CD4-positive, alpha-beta T cell treated with Interleukin-17A for 1 hour (primary cell): ENCODE measurements at places on chromosomes 3 and 15.

DNA sequence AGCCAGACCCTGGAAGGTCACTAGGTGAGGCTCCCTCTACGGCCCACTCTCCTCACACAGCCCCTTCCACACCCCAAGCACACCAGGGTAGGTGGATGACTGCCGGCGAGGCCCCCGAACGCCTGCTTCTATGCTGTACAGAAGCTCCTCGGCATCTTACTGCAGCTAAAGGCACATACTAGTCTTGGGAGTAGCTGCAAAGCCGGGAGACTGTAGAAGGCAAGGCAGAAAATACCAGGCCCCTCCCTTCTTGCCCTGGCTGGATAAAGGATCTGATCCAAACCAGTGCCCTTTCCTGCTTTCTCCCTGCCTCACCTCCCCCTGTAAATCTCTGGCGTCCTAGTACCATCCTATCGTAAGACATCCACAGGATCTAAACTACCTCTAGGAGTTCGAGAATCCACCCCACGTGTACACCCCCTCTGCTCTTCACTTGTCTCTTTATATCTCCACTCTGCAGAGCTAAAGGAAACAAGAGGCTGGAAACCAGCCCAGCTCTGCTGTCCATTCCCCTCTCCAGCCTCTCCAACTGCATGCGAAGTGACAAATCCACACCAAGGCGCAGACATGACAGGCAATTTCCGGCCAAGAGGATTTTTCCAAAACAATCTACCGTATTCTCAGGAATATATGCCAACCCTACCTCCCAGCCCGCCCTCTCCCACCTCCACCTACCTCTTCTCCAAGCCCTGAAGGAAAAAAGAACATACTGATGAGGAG lies 11.8 kb downstream of the TNK2 start:
- DNase-seq: no peak

GRCh38 chr15:25136119-25136518 lies 181.3 kb downstream of the SNRPN start:
- no peak for DNase-seq

- DNase-seq: no peak
These were observed 24.8 kb downstream of the ZBTB38 start for GRCh38 chr3:141392897-141393734.

DNA sequence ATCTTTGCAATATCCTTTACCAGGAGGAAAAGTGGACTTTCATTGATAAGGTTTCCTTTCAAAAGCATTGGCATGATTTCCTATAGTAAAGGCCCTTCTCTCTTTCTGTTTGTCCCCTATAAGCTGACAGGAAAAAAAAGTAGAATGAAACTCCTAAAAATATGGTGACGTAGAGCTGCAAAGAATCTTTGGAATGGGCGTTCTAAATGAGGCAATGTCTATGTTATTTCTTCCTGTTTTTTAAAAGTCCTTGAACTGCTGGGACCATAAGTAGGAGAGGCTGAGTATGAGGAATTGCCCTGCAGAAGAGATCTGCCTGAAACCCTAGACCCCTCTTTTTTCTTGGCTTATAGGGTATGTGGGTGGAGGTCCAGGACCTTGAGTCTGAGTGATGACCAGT lies 17.2 kb downstream of the ST3GAL6 start:
- no peak for DNase-seq

- DNase-seq: no peak
These were observed 78.3 kb upstream of the C15orf39 start for GRCh38 chr15:75123395-75123794.
